ENCODE measurements at places on chromosomes 7 and 10.

GRCh38 chr10:24331457-24331856 is 122.5 kb downstream of the KIAA1217 start:
- ATAC-seq: no peak

DNA sequence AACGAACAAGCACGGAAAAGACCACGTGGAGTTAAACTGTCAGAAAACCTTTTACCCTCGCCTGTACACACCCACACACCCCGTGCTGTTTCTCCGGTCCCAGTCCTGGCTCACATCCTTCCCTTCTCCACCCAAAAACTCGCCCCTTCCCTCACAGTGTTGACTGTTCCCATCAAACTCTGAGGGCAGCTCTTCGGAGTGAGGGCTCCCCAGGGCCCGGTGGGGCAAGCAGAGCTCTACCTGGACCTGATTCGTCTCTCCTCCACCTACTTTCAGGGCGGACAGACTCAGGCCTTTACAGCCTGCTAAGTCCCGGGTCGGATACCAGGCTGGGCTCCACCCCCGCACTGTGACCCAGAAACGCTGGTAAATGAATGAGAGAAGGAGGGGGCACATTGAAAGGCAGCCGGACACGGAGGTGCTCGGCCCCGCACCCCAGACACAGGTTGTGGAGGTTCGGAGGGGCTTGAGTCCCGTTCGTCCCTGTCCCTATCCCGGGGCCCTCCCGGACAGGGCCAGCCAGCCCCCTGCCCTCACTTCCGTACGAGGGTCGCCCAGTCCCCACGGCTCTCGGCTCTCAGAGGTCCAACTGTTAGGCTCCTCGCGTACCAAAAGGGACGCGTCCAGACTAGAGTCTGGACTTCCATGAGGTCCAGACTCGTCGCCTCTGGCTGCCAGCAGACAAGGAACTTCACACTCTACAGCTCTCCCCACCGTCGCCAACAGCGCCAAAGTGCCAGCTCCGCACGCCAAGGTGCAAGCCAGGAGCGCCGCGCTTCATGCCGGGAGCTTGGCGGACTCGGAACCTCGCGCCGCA is 31.7 kb upstream of the ASL start:
- peak; percentile 63 for ATAC-seq

DNA sequence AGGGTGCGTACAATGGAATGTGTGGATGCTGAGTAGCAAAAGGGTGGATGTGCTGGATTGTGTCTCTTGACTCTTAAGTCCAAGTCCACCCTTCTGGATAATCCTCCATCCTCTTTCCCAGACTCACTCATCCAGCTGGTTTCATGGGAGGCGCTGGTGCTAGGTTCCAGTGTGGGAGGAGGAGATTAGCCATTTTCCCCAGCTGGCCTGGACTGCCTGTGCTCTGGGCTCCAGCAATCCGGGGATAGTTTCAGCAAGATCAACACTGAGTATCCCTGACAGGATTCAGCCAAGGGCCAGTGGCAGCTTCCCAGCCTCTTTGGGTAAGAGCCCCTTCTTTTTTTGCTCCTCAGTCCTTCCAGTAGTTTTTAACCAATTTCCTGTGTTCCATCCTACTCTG is 21.6 kb upstream of the TRIL start:
- ATAC-seq: no peak

DNA sequence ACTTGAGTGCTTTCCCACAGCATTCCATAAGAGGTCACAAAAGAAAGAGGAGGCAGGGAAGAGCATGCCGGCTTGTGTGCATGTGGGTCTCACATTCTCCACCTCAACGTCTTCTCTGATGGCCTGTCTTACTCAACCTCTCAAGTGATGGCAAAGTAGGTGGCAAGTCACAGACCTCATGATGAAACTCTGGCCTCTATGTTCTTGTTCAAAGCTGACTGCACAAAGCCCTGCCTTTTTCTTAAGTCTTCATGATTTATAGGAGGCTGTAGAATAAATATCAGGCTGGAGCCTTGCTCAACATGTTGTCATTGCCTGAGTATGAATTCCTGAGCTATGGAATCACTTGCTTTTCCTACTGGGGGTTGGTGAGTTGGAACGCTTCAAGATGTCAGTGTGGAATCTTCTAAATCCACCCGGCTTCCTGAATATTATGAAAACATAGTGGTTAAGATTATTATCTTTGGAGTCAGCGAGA is 213.6 kb upstream of the INHBA start:
- ATAC-seq: no peak

DNA sequence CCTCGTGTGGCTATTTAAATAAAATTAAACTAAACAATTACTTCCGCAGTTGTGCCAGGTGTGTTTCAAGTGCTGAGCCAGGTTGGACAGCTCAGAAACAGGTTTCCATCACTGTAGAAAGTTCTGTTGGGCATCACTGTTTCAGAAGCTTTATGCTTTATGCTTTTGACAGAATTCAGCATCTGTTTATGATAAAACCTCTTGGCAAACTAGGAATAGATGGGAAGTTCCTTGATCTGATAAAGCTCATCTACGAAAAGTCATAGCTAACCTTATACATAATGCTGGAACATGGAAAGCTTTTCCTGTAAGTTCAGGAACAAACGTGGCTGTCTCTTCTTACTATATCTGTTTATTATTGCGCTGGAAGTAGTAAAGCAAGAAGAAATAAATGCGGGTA is 143.4 kb downstream of the DOCK1 start:
- no peak for ATAC-seq

GRCh38 chr7:55052081-55052480 is 33.3 kb downstream of the EGFR start:
- no peak for ATAC-seq

DNA sequence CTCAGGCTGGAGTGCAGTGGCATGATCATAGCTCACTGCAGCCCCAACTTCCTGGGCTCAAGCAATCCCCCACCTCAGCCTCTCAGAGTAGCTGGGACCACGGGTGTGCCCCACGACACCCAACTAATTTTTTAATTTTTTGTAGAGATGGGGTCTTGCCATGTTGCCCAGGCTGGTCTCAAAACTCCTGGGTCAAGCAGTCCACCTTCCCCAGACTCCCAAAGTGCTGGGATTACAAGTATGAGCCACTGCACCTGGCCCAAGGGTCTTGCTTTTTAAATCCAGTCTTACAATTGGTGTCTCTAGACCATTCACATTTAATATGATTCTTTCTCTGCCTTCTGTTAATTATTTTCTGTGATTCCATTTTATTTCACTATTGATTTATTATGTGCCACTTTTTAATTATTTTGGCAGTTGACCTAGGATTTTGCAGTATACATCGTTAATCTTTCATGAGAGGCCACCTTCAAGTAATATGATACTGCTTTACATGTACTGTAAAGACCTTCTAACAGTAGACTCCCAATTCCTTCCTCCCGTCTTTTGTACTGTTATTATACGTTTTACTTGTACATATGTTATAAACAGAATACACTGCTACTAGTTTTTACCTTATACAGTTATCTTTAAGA is 18.7 kb downstream of the MMP21 start:
- no peak for ATAC-seq

DNA sequence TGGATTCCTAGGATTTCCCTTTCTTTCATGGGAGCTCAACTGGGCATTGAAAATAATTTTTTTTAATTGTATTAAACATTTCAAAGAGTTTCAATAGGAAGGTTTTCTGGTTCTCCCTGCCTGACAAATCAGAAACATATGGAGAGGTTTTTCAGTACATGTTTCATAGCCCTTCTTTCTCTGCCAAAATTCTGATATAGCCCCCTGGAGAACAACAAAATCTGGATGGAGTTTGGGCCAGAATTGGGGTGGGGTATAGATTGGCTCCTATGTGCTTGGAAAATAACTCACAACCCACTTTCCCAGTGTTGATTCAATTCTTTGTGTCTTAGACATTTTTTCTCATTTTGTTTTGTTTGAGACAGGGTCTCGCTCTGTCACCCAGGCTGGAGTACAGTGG is 24.6 kb upstream of the EIF4H start:
- ATAC-seq: no peak

- ATAC-seq: no peak
Measured at GRCh38 chr10:79103585-79103984, 34.8 kb downstream of the ZMIZ1 start.

DNA sequence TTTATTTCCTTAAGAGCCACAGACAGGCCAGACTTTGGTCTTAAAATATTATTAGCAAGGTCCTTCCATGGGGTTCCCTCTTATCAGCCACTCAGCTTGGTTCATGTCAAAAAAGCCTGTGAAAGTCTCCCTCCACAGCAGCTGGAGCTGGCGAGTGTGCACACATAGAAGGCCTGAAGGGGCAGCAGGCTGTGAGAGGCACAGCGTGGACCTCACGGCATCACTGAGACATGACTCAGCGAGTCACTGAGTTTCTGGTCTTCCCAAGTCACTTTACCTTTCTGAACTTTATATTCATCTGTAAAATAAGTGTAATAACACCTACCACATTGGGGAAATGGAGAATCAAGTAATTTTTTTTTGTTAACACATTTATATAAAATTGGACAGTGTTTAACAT is 8.7 kb downstream of the TAF3 start:
- no peak for ATAC-seq

GRCh38 chr10:8061274-8062211 is 7.1 kb downstream of the GATA3 start:
- ATAC-seq: peak; percentile 39

- ATAC-seq: no peak
Measured at GRCh38 chr7:3730276-3730675, 429.2 kb downstream of the SDK1 start.

DNA sequence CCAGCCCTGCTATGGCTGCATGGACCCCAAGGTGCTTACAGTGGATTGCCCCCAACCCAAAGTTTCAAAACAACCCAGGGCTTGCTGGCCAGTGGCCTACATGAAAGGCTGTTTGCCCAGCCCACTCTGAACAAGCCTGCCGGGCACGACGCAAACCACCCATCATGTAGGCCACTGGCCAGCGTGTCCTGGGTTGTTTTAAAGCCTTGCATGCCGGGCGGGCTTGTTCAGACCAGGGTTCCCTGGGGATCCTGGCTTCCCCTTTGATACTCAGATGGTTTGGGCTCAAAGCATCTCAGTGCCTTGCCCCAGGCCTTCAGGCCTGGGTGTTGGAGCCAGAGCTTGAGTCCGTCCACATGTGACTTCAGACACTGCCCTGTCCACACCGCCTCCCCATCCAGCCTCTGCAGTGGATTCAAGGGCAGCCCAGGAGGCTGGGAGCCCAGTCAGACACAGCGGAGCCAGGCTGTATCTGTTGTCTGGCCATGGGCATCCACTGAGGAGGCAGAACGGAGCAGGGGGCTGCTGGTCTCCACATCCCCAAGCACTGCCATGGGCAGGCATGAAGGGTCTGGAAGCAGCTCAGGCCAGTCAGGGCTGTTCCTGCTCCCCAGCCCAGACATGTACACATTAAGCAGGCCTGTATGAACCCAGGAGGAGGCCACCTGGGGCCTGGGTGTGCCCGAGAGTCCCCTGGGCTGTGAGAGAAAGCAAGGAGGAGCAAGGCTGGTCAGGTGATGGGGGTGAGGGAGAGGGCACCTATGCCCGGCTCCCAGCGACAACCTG is 4.0 kb upstream of the ADIRF start:
- no peak for ATAC-seq

DNA sequence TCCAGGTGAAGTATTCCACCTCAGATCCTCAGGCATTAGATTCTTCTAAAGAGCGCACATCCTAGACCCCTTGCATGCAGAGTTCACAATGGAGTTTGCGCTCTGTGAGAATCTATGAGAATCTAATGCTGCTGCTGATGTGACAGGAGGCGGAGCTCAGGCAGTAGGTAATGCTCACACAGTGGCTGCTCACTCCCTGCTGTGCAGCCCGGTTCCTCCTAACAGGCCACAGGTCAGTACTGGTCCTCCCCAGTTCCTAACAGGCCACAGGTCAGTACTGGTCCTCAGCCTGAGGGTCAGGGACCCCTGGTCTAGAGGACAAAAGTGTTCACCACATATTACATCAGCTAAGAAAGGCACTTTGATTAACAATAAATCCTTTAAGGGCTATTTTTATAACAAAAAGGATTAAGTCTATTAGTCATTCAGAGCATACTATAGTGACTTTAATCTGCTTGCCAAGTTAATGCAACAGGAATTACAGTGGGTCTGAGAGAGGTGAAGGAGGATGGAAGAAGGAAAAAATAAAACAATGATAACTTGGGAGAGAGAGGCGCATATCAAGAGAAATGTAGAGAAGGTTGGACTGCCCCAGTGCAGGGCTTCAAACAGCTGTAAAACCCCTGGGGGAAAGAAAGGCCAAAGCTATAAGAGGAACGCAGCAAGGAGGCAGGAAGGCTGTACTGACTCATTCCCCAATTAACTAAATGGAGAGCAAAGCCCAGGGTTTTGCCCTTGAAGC is 49.2 kb downstream of the CUL2 start:
- no peak for ATAC-seq

DNA sequence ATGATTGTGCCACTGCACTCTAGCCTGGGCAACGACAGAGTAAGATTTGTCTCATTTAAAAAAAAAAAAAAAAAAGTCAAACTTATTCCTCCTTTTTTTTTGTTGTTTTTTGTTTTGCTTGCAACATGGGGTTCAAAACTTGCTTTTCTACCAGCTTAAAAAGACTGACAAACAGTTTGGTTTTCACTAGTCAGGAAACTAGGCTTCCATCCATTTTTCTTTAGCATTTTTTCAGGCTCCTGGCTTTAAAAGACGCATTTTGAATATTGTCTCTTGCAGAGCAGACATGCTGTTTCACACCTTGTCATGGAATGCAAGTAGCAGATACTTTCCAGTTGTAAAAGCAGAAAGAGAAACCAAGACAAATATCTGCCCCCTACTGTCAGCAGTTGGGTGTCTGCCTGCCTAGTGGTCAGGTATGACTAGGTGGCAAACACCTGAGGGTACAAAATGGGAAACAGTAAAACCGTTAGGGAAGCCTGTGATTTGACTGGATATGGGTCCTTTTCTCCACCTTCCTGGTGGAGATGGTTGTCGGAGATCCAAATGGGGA is 139.9 kb downstream of the CCDC71L start:
- no peak for ATAC-seq

DNA sequence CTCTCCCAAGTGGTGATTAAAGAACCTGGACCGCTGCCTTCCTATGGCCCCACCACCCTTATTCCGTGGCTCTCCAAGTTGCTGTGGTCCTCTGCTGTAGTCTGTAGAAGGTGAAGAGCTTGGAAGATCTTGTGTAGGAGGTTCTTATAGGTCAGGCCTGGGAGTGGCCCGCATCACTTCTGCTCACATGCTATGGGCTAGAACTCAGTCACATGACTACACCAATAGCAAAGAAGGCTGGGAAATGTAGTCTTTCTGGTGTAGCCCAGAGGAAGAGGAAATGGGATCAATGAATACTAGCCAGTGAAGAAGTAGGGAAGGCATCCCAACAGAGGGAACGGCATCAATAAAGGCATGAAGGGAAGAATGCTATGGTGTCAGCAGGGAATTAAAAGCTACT is 41.3 kb upstream of the AOAH start:
- ATAC-seq: peak; percentile 67

DNA sequence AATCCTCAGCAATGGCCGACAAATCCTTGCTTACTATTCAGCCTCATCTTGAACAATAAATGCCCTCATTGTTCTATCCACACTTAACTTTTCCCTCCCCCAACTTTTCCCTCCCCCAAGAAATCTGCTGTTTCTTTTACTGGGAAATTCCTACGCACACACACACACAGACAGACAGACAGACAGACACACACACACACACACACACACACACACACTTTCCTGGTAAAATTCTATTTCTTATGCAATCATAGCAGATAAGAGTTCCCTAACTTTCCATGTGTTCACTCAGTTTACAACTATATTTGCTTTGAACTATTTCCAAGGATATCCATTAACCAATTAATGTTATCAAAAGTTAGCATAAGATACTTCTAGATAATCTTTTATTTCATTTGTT is 52.9 kb downstream of the RELN start:
- no peak for ATAC-seq
